NCI-H1436 treated with DMSO at 0.1 percent for 48 hours (cell line): ENCODE measurements at places on chromosomes 4 and X.

DNA sequence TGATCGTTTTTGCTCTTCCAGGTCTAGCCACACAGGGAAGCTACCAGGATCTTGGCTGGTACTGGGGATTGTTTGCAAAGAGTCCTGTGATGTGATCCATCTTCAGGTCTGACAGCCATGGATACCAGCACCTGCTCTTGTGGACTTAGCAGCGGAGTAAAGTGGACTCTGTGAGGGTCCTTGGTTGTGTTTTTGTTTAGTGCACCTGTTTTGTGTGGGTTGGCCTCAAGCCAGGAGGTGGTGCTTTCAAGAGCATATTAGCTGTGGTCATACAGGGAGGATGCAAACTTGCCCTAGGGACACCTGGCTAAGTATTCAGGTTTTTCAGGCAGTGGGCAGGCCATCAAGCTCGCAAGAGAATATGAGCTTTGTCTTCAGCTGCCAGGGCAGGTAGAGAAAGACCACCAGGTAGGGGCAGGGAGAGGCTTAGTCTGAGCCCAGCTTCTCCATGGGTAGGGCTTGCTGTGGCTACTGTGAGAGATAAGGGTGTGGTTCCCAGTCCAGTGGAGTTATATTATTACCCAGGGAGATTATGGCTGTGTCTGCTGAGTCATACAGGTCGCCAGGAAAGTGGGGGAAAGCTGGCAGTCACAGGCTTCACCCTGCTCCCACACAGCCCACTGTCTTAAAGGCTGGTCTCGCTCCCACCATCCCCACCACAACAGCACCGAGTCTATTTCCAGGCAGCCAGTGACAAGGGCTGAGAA, 293.7 kb downstream of the PCDH18 start:
- no peak for DNase-seq

DNA sequence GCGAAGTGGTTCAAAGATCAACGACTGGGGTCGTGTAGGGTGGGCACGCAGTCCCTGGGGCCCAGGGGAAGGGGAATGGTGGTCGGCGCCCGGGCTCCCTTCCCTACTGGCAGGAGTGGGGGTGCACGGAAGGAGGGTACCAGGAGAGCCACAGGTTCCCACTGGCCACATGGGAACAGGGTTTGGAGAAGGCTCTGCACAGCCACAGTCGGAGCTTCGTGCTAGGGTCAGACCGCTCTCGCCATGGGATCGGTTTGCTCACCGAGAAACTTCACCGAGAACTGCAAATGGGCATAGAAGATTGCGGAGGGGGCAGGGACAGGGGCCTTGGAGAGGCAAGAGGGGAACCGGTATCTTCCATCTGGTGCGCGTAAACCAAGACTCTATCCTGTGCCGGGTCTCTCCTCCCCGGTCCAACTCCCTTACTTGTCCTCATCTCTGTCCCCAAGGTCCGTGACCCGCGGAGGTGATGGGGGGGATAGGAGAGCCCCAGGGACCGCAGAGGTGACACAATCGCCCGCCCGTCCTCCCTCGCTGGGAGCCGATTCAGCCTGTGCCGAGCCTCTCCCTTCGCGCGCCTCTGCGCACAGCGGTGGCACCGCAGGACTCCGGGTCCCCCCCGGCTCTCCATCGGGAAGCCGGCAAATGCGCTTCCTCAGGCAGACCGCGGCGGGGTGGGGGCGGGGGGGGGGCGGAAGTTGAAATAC, 1.0 kb downstream of the SCD5 start:
- DNase-seq, result no peak

DNA sequence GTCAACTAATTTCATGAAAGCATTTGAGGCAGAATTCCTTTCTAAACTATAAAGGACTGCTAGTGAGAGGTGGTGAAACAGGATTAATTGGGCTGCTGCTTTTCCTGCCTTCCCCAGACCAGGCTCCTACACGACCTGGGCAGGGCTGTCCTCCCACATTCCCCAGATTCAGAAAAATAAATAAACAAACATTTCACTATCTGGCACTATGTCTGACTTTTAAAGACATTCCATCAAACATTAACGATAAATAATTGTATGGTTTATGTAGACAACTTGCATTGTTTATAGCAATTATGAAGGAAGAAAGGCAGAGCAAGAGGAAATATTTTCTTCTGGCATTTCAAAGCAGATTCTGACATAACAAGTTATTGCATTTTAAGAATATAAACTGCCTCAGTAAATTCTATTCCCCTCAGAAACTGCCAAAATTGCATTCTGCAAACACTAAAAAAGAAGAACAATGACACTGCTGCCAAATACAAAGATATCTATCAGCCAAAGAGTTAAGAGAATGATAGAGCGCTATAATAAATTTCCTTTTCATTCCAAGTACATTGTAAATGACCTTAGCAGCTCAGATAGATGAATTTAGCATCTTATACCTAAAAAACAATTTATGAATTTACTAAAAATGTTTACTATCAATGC, 214.7 kb upstream of the INTU start:
- DNase-seq, result no peak

- no peak for DNase-seq
Measured at GRCh38 chrX:21394792-21395191, 20.6 kb downstream of the CNKSR2 start.

DNA sequence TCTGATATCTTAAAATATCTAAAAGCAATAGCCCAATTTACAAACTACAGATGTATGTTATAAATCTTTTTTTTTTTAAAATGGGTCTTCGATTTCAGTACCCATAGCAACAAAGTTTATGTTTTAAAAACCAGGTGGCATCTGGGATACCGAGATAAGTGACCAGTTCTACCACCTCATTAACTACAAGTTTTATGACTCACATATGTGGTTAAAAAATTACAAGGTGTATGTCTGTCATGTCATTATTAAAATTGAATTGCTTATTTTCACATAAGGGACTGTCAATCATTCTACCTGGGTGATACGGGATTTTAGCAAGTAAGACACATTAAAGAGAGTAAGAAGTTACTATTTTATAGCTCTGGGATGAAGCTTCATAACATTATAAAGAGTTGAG, 192.0 kb upstream of the ETNPPL start:
- no peak for DNase-seq

GRCh38 chr4:112284662-112285411, 867 bp downstream of the TIFA start:
- no peak for DNase-seq

DNA sequence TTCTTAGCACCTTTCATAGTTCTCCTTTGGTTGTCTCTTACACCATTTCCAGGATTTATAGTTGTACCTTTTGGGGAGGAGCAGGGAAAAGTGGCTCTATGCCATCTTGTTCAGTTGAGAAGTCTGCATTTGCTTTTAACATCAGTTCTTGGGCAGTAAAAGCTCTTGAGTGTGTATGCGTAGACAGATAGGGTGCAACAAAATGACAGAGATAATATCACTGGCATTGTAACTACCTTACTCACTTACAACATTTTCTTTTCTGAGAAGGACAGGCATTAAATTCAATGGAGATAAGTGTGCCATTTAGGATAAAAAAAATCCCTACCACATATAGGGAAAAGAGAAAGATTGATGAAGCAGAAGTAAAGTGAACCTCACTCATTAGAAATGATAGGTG, 38.9 kb downstream of the ADGRG4 start:
- no peak for DNase-seq

GRCh38 chr4:175953960-175954521, 111.6 kb upstream of the WDR17 start:
- DNase-seq, result no peak

DNA sequence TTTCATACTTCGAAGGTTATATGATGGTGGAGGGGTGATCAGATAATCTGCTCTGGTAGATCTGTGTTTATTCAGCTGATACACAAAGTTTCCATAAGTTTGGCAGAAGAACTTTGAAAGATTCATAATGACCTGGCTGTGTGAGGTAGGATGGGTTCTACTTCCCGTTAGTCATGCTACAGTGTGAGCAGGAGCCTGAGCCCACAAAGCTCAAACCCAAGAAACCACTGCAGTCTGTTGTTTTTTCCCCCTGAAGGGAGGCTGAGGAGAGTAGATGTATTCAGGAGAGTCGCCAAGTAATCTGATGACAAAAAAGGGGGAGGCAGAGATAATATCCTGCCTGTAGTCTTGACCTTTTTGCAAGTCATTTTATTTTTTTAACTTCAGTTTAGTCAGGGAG, 52.8 kb upstream of the PPP3CA start:
- no peak for DNase-seq

DNA sequence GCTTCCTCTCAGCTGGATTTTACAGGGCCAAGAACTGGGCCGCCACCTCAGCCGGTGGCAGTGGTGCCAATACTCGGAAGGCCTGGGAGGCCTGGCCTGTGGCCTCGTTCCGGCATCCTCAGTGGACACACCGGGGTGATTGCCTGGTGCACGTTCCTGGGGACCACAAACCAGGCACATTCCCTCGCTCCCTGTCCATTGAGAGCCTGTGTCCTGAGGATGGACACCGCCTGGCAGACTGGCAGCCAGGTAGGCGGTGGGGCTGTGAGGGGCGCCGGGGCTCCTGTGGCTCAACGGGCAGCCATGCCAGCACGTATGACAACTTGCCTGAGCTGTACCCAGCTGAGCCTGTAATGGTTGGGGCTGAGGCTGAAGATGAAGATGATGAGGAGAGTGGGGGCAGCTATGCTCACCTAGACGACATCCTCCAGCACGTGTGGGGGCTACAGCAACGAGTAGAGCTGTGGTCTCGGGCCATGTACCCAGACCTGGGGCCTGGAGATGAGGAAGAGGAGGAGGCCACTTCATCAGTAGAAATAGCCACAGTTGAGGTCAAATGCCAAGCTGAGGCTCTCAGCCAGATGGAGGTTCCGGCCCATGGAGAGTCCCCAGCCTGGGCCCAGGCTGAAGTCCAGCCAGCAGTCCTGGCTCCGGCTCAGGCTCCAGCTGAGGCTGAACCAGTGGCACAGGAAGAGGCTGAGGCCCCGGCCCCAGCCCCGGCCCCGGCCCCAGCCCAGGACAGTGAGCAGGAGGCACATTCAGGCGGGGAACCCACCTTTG, 70.4 kb downstream of the STARD8 start:
- DNase-seq, result no peak

- no peak for DNase-seq
Measured at GRCh38 chr4:70715097-70715496, 6.7 kb upstream of the RUFY3 start.

GRCh38 chr4:20252656-20253282, 1.1 kb downstream of the SLIT2 start:
- DNase-seq, result no peak

DNA sequence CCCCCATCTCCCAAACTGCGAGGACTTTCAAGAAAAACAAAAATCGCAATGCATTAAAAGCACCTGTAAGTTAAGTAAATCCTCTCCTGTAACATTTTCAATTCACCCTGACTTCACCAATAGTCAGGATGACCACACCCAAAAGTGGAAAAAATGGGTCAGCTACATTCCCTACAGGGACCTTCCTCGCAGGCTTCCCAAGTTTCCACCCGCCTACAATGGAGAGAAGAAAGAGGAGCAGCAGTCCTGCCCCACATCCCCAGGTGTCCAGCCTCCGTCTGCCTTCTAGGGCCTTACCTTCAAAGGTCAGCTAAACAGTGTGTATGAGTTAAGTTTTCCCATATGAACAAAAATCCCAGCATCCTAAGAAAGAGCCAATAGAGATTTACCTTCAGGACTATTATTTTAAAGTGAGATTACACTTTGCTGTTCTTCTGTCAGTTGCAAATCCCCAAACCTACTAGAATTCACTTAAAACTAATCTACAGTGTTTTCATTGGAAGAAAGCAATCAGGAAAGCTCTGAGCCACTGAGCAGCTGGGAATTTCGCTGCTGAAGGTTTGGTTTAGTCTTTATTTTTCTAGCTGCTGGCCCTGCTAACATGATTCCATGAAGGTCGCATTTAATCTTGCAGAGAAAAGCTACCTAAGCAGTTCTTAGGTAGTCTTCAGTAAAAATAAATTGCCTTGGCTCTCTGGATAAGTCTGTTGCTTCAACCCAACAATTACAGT, 12.5 kb downstream of the IRF2 start:
- DNase-seq, result no peak
